ENCODE measurements at places on chromosomes 7 and 10.

- no peak for DNase-seq
Measured at GRCh38 chr7:24709585-24710360, 47.5 kb downstream of the GSDME start.

- DNase-seq = no peak
Measured at GRCh38 chr7:140398821-140399220, 491 bp upstream of the SLC37A3 start.

- DNase-seq = no peak
Measured at GRCh38 chr7:151379534-151380198, 30.2 kb downstream of the WDR86 start.

- no peak for DNase-seq
Measured at GRCh38 chr10:921471-922414, 9.8 kb downstream of the LARP4B start.

- no peak for DNase-seq
Measured at GRCh38 chr7:83608716-83609115, 40.2 kb downstream of the SEMA3E start.

- no peak for DNase-seq
Measured at GRCh38 chr7:28533731-28534531, 121.6 kb downstream of the CREB5 start.

GRCh38 chr10:110395350-110396283, 90.9 kb upstream of the SMNDC1 start:
- no peak for DNase-seq
